Peyer's patch (tissue), 4 donors: ENCODE measurements at places on chromosomes 5 and 9. TPM values are rescaled to one million over a fixed set of nuclear protein-coding genes. Genes with fewer than 3 reads are reported as not detected.

DNA sequence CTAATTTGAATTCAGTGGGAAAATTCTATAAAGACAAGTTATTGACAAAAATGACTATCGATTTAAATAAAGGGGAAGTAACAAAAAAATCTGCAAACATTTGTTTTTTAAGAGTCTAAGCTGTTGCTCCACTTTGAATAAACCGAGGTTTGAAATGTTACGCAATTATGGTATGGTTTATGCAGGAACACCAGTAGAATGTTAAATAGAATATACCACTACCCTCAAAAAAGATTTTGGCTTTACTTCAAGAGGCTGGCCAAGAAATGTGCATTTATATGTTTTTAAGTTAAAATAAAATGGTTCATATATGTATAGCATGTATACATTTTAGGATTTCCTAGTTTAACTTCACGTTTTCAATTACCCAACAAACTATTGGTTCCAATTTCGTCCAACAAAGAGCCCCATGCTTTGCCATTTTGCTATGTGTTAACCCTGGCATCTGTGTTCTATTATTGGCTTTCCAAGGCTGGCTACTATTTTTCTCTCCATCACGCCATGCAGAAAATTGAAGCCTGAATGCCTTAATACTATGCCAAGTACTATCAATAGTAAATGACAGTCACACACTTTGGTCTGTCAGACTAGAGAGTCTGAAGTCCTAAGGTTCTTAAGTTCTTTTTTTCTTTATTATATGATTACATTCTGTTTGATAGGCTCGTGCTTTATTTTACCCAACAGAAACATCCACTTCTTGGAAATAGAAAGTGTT is 171.2 kb downstream of the BRINP1 start:
- no peaks in the 10 kb centered on the region for H3K4me1 ChIP-seq
- DNase-seq = no peak
- H3K36me3 ChIP-seq = no peaks in the 10 kb centered on the region
- H3K4me3 ChIP-seq = no peak overlapping the region
- no peak overlapping the region for H3K27ac ChIP-seq

GRCh38 chr9:38018958-38019602 is 49.9 kb downstream of the SHB start:
- DNase-seq = no peak
- no peak overlapping the region for H3K27ac ChIP-seq
- no peaks in the 10 kb centered on the region for H3K4me1 ChIP-seq
- no peaks in the 10 kb centered on the region for H3K36me3 ChIP-seq

DNA sequence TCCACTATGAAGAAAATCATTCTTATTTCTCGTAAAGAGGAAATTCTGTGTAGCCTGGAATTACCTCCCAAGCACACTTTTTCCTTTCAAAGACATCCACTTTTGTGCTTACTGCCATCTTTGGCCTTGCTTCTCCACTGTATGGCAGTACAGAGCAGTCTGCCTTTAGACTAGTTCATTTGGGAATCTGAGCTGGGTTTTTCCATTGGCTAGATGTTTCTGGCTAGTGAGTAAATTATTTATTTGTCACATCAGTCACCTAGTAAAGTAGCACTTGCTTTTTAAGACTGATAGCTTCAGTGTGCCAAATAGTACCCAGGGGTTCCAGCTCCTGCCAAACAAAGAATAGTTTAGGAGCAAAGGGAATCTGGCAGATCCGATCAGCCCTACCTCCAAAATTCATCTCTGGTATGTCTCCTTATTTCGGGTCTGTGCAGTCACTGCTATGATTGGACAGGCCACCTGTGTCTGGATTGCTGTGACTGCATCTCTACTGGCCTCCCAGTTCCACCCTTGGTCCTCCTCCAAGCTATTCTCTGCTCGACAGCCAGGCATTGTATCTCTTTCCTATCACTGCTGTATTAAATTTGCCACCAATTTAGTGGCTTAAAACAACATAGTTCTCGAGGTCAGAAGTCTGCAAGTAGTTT is 97.6 kb downstream of the NUDT12 start:
- no peaks in the 10 kb centered on the region for H3K4me1 ChIP-seq
- no peak for DNase-seq
- H3K36me3 ChIP-seq = no peaks in the 10 kb centered on the region

DNA sequence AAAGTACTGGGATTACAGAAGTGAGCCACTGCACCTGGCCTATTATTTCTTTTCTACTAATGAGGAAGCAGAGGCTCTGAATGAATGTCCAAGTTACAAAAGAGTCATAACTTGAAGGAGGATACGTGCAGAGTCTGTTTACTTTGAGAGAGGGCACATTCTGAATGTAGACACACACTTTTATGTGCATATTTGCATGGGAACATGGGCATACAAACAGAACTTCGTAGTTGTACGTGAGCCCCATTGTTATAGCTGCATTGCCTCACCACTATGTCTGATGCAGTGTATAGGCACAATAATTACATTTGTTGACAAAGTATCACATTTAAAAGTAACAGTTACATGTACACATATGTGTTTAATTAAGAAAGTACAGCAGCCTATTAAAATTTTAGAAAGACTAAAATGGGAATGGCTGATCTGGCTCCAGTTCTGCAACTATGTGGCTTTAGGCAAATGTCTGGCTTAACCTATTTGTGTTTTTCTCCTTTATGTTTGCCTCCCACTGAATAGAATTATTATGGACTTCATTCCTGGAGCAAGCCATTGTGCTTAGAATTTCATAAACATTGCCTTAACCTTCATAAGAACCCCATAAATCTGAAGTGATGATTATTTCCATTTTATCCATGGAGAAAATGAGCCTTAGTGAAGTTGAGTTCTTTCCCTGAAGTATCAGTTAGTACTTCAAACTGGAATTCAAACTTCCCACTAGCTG is 3.0 kb upstream of the DPYSL3 start:
- H3K27me3 ChIP-seq = no peaks in the 10 kb centered on the region
- no peak for DNase-seq
- H3K4me3 ChIP-seq = no peak overlapping the region

The GPR151 gene
- total RNA-seq = not detected

The ADAMTS16 gene
- not detected for total RNA-seq

The FRMD3 gene
- total RNA-seq = 9.9 TPM

The RETREG1 gene
- 70.1 TPM for total RNA-seq
